Thoracic aorta (tissue), 2 donors: ENCODE measurements at places on chromosomes 1 and 21. TPM values are rescaled to one million over a fixed set of nuclear protein-coding genes. Genes with fewer than 3 reads are reported as not detected.

Gene ACBD6
- total RNA-seq, result 44.0 TPM

Gene FAM177B
- total RNA-seq, result not detected

DNA sequence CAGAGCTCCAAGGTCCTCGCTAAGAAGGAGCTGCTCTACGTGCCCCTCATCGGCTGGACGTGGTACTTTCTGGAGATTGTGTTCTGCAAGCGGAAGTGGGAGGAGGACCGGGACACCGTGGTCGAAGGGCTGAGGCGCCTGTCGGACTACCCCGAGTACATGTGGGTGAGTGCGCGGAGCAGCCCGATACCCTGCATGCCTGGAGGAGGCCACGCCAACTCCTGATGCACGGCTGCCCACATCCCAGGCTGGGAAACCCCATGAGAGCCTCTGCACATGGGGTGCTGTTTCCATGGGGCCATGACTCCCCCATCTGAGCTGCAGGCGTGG, 43.0 kb upstream of the TRAPPC10 start:
- no peak for DNase-seq

Gene OR2M3
- not detected for total RNA-seq

Gene TAF1A
- 2.8 TPM for total RNA-seq

DNA sequence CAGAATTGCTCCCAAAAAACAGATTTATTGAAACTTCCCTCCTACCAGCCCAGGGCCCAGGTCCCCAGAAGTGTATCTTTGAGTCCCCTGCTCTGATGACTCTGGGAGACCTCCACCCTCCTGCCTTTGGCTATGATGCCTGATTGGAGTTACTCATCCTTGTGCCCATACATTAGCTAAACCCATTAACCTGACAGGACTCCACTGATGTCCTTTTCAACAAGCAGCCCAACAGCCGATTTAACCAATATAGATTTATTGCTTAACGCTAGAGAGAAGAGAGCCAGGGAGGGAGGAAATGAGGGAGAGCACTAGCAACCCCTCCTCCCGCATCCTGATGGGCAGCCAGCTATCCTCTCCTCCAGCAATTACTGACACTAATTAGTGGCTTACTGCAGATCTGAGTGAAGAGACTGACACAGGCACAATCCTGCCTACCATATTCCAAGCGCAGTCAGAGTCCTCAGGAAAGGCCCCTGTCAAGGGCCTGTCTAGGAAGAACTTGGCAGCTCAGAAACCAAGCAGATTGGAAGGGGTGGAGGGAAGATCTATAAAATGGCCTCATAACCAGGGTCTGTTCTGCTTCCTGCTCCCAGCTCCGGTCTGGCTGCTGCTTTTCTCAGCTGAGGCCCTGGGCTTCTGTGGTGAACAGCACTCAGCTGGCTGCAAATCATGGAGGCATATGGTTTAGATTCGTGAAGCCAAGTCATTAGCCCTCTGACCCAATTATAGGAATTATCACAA, 484.5 kb upstream of the DAB1 start:
- DNase-seq, result no peak

Gene MASP2
- total RNA-seq, result not detected

GRCh38 chr1:241531195-241532161, 700 bp upstream of the KMO start:
- DNase-seq, result no peak

GRCh38 chr1:151720554-151720953, 768 bp upstream of the RIIAD1 start:
- no peak for DNase-seq

DNA sequence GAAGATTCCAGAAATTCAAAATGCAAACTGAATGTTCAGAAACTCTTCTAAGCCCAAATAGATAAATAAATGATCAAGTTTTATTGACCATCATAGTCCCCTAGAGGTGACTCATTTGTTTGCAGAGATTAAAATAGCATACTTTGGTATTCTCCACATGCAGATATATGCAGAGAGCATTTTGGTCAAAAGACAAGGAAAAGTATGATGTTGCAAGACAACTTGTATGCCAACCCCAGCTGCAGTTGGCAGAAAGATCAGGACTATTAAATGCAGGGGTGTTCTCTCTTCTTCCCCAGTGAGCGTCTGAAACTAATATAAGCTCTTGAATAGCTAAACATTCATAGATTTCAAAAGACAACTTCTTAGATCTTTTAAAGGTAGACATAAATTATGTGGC, 404.9 kb downstream of the LTN1 start:
- DNase-seq, result no peak

DNA sequence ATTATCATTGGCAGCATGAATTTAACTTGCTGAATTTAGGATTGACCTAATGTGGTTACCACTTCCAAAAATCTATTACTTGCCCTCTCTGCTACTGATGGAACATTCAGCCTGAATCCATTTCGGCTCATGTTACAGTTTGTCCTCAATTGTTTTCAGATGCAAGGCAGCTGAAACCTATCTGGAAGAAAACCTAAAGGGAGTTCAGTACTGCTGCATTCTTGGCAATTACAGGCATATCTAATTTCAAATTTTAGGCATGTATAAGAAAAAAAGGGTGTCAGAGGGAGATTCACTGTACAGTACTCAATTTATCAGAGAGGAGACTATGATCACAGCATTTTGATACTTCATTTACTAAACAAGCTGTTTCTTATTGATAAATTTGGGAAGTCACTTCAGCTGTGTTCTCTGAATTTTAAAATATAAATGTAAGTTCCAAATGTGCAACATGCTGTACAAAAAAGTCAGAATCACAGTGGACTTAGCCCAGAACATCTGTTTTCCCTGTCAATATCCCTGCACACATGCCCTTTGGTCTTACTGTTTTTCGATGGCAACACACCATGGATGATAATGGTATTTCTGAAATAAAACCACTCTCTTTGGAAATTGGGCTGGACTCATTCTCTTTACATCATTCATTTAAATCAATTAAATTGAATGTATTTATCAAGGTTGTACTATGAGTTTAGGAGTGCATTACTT, 651.6 kb upstream of the ADGRL4 start:
- DNase-seq, result no peak

Gene OR2L3
- total RNA-seq, result not detected

GRCh38 chr21:15752763-15753407, 23.1 kb downstream of the USP25 start:
- no peak for DNase-seq

GRCh38 chr1:22850681-22851080, 122.0 kb downstream of the LACTBL1 start:
- DNase-seq, result no peak

Gene SLAMF8
- 5.6 TPM for total RNA-seq
